Gastroesophageal sphincter (tissue), 4 donors: ENCODE measurements at places on chromosomes 6 and 20. TPM values are rescaled to one million over a fixed set of nuclear protein-coding genes. Genes with fewer than 3 reads are reported as not detected.

Gene UBE2C
- not detected for total RNA-seq

DNA sequence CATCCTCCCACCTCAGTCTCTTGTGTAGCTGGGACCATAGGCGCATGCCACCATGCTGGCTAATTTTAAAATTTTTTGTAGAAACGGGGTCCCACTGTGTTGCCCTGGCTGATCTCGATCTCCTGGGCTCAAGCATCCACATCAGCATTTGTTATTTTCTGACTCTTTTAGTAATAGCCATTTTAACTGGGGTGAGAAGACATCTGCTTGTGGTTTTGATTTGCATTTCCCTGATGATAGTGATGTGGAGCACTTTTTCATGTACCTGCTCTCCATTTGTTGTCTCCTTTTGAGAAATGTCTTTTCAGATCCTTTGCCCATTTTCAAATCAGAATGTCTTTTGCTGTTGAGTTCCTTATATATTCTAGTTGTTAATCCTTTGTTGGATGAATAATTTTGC, 22.2 kb upstream of the TULP4 start:
- ATAC-seq, result no peak

DNA sequence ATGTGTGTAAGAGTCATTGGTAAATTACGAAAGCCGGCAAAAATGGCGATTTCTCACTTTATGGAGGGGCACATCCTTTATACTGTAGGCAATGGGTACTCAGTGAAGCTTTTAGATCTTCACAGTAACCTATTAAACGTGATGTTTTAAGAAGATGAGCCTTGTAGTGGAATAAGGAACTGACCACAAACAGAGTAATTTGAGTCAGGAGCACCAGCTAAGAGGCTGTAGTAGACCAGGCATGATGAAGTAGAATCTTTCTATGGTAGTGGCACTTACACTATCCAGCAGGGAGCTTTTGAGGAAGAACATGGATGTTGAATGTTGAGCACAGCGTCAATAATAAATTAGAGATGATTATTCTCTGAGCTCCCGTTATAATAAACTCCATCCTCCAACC, 65.9 kb downstream of the HIVEP2 start:
- ATAC-seq, result no peak

Gene ZBP1
- total RNA-seq, result not detected

- no peak for ATAC-seq
Measured at GRCh38 chr20:48816282-48817205, 11.3 kb downstream of the PREX1 start.

Gene IMPG1
- not detected for total RNA-seq

GRCh38 chr20:8367689-8368088, 235.6 kb downstream of the PLCB1 start:
- no peak for ATAC-seq

- ATAC-seq, result peak; percentile 74
Measured at GRCh38 chr6:151263967-151264366, 24.2 kb downstream of the AKAP12 start.

Gene CRISP1
- total RNA-seq, result not detected

Gene MRPL14
- total RNA-seq, result 40.5 TPM

Gene CST4
- total RNA-seq, result not detected

Gene CST3
- total RNA-seq, result 1,043 TPM

Gene HRH3
- total RNA-seq, result not detected

GRCh38 chr20:57503035-57503658, 21.8 kb downstream of the CTCFL start:
- no peak for ATAC-seq

Gene CNKSR3
- 17.4 TPM for total RNA-seq

DNA sequence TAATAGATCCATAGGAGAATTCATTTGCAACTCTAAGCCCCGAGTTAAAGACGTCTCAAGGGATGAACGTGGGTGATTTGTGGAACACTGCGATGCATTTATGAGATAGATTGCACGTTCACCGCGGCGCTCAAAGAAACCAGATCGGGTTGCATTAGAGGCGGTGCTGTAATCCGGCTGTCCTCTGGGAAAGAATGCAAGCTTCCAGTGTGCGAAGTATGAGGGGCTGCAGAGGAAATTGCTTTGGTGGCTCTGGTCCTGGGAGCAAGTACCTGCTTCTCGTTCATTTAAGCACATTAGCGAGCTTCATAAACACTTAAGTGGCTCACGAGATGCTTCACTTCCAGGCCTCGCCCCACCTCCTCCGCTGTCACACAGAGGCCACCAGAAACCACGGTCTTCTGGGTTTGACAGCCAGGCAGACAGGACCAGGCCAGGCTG, 182.3 kb downstream of the CDH4 start:
- ATAC-seq, result no peak

DNA sequence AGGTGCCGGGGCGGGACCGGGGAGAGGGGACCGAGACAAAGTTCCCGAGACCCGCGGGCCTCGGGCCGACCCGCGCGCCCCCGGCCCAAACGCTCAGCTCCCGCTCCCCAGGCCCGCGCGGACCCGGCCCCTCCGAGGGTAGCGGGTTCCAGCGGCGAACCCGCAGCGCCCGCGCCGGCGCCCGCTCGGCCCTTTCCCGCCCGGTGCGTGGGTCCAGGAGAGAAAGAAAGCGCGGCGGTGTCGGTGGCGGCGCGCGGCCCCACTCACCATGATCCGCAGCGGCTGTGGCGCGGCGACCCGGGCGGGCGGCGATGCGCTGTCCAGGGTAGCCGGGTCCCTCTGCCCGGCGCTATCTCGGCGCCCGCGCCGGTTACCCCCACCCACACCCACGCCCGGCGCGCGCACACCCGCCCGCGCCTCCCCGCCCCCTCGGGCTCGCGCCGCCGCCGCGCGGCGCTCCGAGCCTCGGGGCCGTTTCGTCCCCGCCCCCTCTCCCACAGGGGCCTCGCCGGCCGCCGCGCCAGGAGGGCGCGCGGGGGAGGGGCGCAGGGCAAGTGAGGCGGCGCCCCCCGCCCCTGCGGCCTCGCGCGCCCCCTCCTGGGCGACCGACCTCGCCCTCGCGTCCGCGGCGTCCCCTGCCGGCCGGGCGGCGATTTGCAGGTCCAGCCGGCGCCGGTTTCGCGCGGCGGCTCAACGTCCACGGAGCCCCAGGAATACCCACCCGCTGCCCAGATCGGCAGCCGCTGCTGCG, at the start of gene ELOVL2:
Gene ELOVL2 (minus strand): TSS at position 345 of the 751 bp plus-strand sequence. CDS start 75 bp downstream, at position 270.
- ATAC-seq, result peak; percentile 78

Gene ZNF391
- total RNA-seq, result 15.9 TPM

Gene TSHZ2
- total RNA-seq, result 9.9 TPM

Gene PFDN4
- 43.8 TPM for total RNA-seq

DNA sequence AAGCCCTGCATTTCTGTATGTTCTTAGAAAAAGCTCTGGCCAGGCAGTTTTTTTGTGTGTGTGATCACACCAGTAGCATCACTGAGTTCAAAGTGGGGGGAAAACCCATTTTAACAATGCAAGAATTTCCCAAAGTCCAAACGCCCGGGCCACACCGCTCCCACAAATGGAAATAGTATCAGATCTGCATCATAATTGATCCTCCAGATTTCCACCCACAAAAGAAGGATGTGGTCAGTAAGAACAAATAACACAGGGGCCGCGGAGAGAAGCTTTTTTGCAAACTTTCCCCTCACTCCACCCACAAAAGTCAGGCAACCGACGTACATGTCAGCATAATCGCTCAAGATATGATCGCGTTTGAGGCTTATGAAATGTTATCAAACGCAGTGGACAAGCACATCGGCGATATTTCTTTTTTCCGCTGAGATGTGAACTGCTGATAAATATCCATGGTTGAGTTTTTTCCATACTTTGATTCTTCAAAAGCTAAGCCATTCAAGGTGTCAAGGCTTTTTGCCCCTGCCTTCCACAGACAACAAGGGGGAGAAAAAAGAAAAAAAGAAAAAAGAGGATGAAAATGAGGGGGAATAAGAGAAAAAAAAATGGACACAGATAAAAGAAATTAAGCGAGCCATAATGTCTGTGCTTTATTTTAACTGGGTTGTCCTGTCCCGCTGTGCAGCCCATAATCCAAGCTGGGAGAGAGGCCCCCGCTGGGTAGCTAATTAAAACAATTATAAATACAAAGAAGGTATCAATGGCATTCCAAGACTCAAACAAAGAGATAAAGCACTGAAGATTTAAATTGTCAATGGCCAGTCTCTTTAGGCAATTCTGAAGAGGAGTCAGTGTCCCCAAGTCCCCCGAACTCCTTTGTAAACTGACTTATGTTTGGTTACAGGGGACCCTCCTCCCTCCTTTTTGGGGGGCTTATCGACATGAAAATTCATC, 143.5 kb downstream of the ZFP64 start:
- no peak for ATAC-seq

Gene CD40
- total RNA-seq, result 13.7 TPM

- no peak for ATAC-seq
Measured at GRCh38 chr6:135739288-135739687, 112.2 kb upstream of the PDE7B start.

DNA sequence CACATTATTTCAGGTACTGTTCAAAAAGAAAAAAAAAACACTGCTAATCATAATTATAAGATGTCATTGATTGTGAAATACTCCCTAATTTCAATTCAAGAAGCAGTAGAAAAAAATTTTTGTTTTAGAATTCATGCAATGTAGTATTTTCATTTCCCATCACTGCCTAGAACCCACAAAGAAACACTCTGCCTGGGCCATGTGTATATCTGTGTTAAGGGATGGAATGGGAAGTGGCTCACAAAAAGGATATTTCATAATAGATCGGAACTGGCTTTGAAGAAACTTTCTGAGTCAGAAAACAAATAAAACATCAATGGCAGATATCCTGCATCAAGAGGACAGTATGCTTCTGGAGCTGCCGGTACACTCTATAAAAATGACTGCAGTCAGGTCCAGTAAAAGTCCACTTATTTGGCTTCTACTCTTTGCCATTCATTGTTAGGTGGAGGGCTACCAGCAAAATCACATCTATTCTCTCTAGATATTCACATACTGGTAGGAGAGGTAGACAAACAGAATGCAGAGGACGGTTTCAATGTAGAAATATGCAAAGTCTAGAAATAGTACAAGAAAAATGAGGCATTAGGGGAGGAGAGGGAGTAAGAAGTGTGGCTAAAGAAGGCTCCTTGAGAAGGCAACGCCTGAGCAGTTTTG, 135.0 kb upstream of the TNFAIP3 start:
- ATAC-seq, result no peak

GRCh38 chr6:145277358-145278086, 457.8 kb downstream of the EPM2A start:
- no peak for ATAC-seq

- no peak for ATAC-seq
Measured at GRCh38 chr6:133235221-133235620, 5.9 kb upstream of the EYA4 start.
